ENCODE measurements at places on chromosomes 4 and X.

DNA sequence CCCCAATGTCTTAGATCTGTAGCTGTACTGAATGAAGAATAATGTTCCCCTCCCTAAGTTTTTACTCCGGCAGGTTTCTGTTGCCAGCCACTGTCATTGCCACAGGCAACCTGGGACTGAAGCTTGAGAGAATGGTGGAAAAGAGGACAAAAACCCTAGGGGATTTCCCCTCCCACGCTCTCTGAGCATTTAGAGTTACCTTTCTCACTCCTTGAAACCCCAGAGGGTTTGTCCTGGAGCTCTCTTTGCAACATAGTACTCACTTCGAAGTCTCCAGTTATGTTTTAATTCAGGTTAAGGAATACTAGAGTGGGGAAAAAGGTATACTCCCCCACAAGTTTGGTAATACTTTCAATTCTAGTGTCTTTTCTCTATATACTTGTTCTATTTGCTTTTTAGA is 31.5 kb downstream of the F8 start:
- DNase-seq, result no peak

- no peak for DNase-seq
Observed at GRCh38 chr4:147037069-147037468, 91.4 kb upstream of the TTC29 start.

DNA sequence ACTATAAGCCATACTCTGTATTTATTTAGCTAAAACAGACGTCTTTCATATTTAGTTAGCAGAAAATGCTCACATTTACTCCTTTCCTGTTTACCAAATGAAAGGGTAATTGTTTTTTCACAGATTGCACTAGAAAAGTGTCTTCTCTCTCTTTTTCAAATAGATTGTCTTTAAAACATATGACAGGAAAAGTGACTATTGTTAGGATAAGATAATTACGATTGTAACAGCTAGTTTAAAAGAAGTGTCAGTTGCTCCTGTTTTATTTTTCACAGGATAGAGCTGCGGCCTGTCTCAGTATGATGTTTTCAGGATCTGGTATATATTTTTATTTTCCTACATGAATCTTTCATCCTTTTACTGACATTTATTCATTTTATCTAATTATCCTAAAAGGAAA is 353.5 kb downstream of the FBXO8 start:
- no peak for DNase-seq

- no peak for DNase-seq
Observed at GRCh38 chr4:109890076-109890475, 22.6 kb upstream of the EGF start.

GRCh38 chr4:115126491-115126890 is 13.1 kb upstream of the NDST4 start:
- no peak for DNase-seq

DNA sequence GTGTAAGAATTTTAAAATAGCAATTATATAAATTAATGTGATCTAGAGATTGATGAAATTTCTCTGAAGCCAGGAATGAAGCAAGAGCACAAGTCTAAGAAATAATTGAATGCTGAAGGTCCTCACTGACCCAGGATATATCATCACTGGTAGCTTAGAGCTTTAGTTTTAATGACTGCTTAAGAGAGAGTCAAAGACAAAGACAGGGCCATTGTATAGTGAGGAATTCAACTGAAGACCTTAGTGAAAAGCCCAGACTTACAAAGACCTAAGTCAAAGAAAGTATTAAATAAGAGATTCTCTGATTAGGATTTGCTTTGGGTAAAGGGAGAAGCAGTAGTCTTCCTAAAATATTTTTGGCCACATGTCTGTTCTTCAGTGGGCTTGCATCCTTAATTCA is 26.0 kb upstream of the IL15 start:
- no peak for DNase-seq

- no peak for DNase-seq
Observed at GRCh38 chrX:150572206-150572605, 3.8 kb downstream of the MTM1 start.

DNA sequence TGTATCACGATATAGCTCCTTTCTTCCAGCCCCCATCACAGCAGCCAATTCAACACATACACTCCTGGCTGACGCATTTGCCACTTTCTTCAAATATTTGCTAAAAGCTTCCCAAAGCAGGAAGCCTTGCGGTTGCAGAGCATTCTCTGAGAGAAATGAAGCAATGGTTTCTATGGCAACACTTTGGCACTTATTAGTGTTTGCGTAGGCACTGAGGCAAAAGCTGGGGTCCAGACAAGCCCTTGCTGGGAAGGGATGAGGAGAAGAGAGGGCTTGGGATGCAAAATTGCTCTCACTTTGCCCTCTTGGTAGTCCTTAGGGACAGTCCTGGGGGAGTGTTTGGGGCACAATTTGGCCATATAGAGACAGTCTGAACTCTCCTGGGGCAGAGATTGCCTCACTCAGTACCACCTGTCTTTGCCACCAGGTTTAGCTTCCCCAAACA is 55.0 kb upstream of the PAK3 start:
- DNase-seq, result no peak

DNA sequence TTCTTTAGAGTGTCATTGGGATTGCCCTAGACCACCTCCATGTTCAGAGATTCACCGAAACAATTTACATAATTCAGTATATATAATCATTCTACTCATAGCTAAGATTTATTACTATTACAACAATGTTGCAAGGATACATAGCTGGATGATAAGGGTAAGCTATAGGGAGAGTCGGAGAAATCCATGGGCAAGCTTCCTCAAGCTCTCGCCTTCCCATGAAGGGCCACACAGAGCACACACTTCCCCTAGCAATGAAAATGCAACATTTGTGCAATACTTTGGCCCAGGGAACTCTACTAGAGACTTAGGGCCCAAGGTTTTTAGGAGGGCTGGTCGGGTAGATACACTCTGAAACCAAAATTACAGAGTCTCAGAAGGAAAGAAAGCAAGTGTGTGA is 49.7 kb upstream of the ABCG2 start:
- DNase-seq, result no peak

DNA sequence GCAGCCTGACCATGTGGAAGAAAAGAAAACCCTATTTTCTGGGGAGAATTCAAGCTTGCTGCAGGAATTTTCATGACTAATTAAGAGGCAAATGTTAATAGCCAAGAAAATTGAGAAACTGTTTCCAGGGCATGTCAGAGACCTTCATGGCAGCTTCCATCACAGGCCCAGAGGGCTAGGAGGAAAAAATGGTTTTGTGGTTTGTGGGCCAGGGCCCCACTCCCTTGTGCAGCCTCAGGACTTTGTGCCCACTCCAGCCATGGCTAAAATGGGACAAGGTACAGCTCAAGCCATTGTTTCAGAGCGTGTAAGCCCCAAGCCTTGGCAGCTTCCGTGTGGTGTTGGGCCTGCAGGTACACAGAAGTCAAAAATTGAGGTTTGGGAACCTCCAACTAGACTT is 282.9 kb downstream of the DCAF12L2 start:
- no peak for DNase-seq

DNA sequence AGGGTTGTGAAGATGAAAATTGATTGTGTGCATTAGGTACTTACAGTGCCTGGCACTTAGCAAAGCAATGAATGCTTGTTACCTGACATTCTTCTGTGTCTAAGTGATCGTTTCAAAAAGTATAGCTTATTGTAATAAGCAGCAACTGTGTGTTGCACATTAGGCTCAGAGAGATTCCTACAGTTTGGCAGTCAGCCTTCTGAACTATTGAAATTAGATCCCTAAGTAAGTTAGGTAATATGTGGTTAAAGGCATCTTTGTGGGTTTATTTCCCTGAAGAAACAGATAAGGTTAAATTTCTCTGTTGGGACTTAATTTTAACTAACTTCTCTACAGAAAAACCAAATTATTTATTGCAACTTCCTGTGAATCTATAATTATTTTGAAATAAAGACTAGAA is 93.4 kb downstream of the REPS2 start:
- DNase-seq, result no peak

DNA sequence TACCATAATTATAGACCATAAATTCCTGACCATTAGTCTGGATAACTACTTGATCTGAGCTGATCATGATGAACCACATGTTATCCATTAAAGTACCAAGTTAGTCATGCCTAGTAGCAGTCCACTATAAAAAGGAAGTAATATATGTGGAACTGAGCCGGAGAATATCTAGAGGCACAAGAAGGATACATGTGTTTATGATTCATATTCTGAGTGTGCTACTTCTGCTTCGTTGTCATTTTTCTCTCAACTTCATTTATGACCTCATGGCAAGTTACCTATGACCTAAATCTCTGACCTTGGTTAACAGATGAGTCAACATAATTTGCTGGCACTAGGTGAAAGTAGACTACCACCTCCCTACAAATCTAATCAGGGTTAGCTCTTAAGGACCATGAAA is 56.5 kb upstream of the ANKRD17 start:
- no peak for DNase-seq

- peak; percentile 23 for DNase-seq
Observed at GRCh38 chr4:150010525-150011126, 67.6 kb upstream of the DCLK2 start.

GRCh38 chr4:184961660-184962059 is 56.6 kb upstream of the HELT start:
- no peak for DNase-seq

GRCh38 chr4:122861172-122861943 is 34.7 kb downstream of the FGF2 start:
- DNase-seq, result no peak

- no peak for DNase-seq
Observed at GRCh38 chr4:183814461-183814860, 90.6 kb upstream of the STOX2 start.

- no peak for DNase-seq
Observed at GRCh38 chrX:8988446-8988845, 45.5 kb downstream of the FAM9B start.

DNA sequence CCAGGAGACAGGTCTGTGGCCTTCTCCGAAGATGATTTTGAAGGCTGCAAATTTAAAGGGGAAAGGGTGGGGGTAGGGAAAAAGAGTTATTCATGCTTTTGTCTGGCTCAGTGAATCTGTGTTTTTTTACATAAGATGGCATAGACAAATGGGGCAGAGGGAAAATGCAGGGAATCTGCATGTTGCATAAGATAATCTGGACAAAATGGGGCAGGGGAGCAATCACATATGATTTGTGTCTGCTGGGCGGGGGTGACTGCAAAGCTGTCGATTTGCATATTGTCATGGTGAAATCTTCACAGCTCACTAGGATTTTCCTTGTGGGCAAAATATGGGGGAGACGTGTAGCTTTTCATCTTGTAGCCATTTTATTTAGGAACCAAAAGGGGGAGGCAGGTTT is 29.4 kb upstream of the GYG2 start:
- DNase-seq, result no peak

DNA sequence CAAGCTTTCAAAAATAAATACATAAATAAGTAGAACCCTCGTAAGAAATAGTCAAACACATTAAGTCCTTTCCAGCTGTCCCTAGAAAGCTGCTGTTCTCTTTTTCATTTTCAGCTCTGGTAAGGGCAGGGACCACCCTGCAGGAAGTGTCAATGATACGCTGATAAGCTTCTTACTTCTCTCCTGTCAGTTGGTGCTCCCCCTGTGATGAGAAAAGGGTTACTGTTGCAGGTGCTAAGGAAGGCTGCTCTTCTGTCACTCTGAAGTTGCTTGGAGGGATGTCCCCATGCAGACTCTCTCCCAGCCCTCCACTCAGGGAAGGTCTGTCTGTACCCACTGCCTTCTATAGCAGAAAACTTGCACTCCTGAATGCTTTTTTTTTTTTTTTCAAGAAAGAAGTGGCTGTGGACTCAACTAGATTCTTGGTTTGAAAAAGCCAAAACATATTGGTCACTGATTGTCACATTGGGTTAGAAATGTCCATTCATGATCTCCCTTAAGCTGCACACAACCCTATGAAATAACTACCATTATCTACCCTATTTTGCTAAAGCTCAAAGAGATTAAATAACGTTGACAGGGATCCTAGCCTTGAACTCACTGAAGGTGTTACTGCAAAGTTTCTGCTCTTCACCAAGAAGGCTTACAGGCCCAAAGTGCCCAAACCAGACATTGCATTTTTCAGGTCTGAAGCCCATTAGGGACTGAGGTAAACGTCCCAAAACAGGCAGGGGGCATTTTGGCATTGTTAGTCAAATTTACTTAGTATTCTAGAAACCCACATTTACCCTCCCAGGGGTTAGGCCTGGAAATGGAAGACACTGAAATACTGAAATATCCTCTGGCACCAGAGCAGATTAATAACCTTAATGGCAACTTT is 1.2 kb downstream of the CXCL3 start:
- DNase-seq, result no peak

- no peak for DNase-seq
Observed at GRCh38 chr4:69523385-69524132, 27.9 kb upstream of the UGT2B4 start.

DNA sequence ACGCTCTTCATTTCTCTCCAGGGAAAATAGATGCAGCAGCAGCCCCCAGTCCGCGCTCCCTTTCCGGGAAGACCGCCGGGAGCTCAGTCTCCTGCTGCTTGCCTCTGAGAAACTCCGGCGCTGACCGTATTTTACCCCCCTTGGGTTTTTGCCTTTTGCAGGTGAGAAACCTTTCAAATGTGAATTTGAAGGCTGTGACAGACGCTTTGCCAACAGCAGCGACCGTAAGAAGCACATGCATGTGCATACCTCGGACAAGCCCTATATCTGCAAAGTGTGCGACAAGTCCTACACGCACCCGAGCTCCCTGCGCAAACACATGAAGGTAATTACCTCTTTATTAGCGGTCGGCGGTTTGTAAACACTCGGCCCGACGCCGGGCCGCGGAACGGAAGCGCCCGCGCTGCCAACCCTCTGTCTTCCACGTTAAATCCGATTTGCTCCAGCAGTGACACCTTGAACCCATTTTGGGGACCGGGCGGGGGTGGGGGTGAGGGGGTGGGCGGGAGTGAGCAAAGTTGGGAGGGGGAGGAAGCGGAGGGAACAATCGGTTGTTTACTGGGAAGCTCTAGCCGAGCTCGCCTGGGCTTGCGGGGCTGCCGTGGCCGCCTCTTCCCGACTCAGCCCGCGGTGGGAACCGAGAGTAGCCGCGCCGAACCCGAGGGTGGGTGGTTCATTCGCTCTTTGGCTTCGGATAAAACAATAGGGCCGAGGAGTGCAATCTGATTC is 3.0 kb downstream of the ZIC3 start:
- no peak for DNase-seq

- no peak for DNase-seq
Observed at GRCh38 chr4:157722146-157722545, 450.7 kb downstream of the GASK1B start.

- DNase-seq, result no peak
Observed at GRCh38 chr4:173192375-173193162, 24.0 kb downstream of the GALNT7 start.

DNA sequence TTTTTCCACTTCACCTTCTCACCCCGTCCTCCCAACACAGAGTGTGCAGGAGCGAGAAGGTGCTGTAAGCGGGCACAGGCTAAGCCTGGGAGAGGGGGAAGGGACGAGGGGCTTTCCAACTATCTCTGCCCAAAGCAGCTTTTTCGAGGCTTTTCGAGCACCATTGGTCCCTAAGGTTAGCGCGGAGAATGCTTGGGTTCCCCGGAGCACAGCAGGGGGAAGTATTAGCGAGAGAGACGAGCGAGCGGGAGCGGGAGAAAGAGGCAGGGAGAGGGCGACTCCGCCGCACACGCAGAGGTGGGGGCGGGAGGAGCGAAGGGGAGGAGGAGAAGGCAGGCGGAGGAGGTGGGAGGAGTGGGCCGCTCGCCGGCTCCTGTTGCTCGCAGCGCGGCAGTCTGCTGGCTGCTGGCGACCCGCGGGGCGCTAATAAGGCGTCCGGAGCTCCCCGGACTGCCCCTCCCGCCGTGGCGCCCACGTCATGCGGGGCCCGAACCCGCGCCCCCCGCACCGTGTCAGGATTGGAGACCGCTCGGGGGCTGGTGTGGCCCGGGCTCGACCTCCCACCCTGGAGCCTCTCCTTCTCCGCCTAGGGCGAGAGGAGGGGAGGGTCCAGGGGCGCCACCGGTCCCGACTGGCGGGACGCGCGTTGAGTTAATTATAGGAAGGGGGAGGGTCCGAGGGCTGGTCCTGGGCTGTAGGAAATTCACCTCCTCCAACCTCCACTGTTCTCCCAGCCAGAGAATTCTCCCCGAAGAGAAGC is at the start of gene ADAMTS3:
TSS of gene ADAMTS3 (minus strand) at position 263 of the 760 bp plus-strand sequence. CDS start 459 bp downstream, outside the sequence.
- DNase-seq, result peak; percentile 89
